ENCODE measurements at places on chromosomes 3 and 15.

- DNase-seq = no peak
Observed at GRCh38 chr3:127711021-127711695, 38.4 kb downstream of the ABTB1 start.

DNA sequence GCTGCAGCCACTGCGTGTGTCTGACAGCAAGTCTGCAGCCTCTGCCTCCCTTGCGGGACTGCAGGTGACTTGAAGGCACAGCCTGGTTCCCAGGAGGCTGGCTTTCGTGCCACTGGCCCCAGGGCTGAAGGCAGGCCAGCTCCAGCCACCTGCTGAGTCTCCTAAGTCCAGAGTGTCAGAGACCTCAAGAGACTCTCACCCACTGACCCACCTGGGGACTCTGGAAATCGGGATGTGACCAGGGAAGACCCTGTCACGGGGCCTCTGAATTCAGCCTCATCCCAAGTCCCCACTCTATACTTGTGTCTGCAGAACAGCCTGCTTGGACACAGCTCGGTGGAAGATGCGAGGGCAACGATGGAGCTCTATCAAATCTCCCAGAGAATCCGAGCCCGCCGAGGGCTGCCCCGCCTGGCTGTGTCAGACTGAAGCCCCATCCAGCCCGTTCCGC lies 16.3 kb downstream of the ISG20 start:
- no peak for DNase-seq

DNA sequence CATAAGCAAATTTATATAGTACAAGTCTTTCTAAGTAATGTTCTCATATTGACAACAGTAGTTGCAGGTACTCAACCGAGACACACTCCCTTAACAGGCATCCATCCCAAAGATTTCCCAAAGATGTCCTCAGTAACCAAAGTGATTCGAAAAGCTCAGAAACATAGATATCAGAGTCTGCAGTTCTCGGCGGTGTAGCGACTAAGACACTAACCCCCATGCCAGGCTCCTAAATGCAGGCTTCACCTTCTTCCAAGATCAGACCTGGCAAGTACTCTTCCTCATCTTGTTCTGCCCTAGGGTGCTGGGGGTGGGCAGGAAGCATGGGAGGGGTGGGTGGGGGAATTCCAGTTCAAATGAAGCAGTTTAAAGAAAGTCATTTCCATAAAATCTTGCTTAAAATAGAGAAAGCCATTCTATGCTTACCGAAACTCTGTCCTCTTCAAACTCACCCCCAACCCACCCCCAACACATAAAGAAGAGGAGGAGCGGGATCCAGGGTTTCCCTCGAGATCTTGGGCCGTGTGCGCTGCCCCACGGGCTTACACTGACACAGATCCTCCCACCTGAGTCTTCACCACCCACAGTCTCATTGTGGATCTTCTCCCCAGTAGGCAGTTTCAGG lies 59.0 kb upstream of the BCL6 start:
- DNase-seq = no peak

- no peak for DNase-seq
Observed at GRCh38 chr15:82315519-82316246, 33.6 kb downstream of the GOLGA6L10 start.

- DNase-seq = peak; percentile 39
Observed at GRCh38 chr3:169150920-169151319, 512.6 kb downstream of the MECOM start.

GRCh38 chr15:68386587-68387288 lies 45.2 kb downstream of the ITGA11 start:
- no peak for DNase-seq

- peak; percentile 100 for DNase-seq
Observed at GRCh38 chr3:102182162-102182561, 252.7 kb upstream of the ZPLD1 start.

DNA sequence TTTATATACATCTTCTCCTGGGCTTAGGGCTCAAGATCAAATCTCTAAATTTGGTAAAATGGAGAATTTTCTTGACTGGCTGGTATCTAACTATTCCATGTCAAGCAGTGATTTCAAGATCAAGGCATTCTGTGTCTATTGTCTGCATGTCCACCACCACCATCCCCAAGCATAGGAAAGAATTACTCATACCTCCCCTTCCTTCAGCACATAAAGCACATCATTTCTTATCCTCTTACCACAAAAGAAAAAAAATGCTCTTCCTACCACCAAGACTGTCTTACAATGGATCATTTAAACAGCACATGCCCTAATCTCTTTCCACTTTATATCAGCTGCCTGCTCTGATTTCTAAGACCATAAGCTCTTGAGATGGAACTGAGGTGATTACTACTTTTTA lies 470.5 kb upstream of the THBS1 start:
- DNase-seq = peak; percentile 75

GRCh38 chr15:68218847-68219798 lies 10.4 kb downstream of the CLN6 start:
- no peak for DNase-seq

DNA sequence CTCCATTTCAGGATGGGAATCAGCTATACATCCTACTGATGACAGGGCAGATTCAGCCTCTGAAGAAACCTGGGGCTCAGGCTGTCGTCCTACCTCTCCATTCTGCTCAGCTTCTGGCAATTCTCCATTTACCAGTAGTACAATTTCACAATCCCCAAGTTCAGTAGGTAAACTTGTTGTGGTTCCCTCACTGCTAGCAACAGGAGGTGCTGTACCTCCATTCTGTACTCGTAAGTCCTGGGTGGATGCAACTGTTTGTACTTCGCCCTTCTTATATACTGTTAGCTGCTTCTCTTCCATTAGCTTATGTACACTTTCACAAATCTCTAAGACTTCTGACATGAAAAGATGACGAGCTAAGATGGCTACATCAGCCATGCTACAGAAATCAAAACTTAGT lies 11.6 kb downstream of the ZBTB11 start:
- no peak for DNase-seq

DNA sequence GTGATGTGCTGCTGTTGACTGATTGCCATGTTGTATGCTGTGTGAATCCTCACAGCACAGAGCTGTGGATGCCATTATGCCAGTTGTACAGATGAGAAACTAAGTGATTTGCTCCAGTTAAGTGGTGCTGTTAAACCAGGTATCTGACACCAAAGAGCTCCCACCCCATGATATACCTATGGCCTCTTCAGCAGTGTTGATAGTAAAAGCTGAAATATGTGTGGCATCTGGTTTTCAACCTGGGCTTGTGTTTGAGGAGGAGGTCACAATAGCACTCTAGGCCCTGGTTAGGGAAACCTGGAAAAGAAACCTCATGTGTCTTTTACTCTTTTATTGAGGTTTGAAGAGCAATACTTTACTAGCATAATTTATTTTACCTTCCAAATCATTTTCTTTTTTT lies 21.4 kb downstream of the RAD54L2 start:
- no peak for DNase-seq

DNA sequence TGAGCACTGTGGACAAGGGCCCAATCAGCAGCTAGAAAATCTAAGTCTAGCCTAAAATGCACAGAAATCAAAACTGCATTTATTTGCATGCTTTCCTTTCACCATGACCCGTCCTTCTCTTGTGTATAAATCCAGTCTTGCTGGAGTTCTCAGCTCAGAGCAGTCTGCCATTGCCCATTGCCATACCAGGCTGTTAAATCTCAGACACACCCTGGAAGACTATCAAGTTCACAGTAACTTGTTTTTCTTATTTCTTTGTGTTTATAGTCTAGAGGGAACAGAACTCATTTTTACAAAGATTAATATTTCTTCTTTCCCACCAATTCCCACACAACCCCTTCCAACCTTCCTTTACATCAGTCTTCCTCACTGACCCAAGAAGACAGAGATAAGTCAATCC lies 85.9 kb downstream of the COL8A1 start:
- no peak for DNase-seq

DNA sequence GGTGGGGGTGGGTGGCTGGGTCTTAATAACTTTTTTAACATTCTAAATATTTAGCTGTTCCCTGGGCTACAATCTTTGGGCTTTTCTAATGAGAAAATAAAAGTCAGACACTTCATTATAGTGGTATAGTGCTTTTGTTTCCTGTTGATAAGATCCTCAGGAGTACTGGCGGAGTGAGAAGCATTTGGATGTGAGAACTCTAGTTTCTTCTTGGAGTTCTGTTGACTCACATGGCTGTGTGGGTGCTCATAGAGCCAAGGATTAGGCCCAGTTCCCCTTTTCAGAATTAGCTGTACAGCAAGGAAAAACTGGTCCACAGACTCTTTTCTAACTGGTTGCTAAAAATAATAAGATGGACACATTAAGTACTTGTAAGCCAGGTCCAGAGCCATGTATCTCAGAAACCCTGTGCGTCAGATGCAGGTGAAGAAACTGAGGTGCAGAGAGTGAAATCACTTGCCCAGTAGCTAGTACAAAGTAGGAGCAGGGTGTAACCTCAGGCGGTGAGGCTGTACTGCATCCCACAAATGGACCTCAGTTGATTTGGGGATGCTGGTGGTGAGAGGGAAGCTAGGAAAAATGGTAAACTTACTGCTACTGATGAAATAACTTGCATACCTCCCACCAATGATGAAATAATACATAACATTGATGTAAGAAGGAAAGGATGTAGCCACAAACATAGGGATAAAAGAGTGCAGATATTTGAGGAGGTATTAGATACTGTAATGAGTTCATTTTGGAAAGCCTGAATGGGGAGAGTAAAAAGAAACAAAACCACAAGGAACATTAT lies 2.3 kb downstream of the ITPR1 start:
- DNase-seq = no peak

DNA sequence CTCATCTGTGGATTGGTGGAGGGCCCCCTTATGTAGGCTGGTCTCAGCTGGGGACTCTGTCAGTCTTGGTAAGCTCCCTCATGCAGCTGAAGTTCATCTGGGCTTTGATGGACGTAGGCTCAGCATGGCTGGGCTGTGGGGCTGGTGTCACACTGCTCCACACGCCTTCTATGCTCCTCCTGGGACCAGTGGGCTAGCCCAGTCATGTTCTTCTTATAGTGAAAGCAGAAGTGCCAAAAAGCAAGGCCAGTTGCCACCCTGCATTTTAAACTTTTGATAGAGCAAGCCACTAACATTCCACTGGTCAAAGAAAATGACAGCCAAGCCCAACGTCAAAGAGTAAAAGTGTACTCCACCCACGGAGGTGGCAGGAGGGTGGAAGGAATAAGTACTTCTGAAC lies 165.5 kb downstream of the MEX3B start:
- no peak for DNase-seq

DNA sequence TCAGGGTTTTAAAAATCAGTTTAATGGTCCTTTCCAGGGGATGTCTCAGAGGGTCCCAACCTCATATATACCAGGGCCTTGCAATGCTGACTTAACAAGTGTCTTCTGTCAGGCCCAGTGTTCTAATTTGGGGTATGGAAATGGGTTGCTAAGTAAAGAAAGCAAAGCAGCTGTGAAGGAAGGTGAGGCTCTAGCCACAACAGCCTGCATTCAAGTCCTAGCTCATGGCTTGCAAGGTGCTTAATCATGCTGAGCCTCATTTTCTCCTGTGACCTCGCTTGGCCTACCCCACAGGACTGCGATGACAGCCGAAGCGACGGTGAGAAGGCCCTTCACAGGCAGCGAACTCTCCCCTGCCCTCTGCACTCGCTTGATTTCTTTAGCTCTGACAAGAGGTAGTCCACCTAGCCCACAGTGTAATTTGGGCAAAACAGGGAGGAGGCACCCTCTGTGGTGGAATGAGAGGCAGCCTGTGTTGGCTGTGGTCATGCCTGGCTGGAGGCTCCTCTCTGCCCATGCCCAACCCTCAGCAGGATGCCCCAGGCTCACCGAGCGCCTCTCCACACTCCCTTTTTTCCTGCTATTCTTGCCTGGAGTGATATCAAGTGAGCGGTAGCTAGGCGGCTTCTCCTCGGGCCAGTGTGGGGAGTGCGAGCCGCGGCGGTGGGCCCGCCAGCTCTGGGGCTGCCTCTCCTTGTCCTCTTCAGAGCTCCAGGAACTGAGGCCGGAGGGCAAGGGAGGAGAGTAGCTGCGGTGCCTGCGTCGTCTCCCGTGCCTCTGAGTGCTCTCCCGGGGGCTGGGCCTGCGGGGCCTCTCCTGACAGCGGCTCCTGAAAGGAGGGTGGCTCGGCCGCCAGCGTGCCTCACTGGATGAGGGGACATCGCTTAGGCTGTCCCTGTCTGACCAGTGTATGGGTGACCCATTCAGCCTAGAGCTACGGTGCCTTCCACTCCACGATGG lies 29.2 kb downstream of the ILDR1 start:
- no peak for DNase-seq

- no peak for DNase-seq
Observed at GRCh38 chr3:54861248-54862067, 66.4 kb downstream of the LRTM1 start.

DNA sequence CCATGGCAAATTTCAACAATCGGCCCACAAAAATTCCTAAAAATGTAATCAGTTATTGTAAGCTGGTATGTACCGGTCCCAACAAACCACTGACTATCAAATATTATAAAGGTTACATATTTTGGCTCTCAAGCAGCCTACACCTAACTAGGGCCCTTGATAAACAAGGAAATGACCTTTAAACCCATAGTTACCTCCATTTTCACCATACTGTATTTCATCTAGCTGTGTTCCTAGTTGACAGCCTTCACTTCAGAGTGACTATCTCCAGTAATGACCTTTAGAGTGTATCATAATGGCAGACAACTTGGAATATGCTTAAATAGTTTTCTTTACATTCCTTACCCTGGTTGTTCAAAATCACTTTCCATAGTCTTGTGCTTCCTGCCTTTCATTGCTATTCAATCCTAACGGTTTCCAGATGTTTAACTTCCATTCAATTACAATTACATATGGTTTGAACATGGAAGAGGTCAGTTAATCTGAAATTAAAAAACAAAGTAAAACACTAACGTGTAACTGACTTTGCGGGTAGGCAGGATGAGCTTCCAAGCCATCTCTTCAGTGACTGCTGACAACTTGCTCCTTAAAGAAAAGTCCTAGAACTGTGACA lies 111.9 kb upstream of the TSC22D2 start:
- DNase-seq = no peak

- no peak for DNase-seq
Observed at GRCh38 chr3:134496471-134497071, 10.7 kb downstream of the CEP63 start.

GRCh38 chr15:47504624-47505256 lies 212.6 kb upstream of the SEMA6D start:
- no peak for DNase-seq

DNA sequence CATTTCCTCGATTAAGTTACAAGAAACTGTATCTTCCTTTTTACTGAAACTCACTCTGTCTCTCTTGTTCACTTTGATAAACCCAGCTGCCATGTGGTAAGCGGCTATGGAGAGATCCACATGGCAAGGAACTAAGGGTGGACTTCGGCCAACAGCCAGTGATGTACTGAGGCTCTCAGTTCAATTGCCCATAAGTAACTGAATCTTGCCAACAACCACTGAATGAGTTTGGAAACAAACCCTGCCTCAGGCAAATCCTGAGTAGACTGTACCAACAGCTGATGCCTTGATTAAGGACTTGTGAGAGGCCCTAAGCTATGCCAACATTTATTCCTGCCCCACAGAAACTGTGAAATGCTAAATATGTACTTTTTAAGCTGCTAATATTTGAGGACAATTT lies 433.5 kb downstream of the PLOD2 start:
- no peak for DNase-seq

DNA sequence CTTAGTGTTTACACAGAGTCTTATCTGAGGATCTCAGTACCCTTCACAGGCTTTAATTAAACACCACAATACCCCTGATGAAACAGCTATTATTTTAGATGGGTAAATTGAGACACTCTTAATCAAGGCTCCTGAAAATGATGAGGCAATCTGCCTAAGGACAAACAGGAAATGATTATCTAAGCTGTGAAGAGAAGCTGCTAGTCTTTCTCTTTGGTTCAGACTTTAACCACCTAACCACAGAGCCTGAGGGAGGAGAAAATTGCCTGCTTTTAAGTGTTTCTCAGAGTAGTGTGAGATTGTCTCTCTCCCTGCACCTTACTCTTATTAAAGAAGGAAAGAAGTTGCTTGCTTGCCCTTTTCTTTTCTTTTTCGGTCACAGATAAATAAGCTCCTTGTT lies 364.3 kb upstream of the ADAMTS9 start:
- peak; percentile 52 for DNase-seq

Measured in renal cortical epithelial cell (primary cell).